ENCODE measurements at places on chromosomes 3 and 15.

DNA sequence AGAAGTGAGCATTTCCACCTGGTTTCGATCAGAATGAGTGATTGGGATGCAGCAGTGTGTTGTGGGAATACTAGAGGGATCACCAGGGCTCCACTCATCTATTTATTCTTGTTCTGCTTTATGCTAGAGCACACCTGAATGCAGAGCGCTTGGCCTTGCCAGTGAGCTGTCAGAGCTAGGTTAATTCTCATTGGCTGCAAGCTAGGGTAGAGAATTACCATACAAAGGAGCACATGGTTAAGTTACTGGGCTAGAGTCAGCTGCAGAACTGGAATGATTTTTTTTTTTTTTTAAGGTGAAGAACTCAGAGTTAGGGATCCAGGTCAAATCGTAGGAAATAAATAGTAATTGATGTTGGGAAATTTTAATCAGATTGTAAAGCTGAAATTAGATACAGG lies 8.8 kb downstream of the EIF2AK4 start:
- DNase-seq: peak; percentile 54

GRCh38 chr3:4615750-4616149 lies 122.6 kb downstream of the ITPR1 start:
- no peak for DNase-seq

DNA sequence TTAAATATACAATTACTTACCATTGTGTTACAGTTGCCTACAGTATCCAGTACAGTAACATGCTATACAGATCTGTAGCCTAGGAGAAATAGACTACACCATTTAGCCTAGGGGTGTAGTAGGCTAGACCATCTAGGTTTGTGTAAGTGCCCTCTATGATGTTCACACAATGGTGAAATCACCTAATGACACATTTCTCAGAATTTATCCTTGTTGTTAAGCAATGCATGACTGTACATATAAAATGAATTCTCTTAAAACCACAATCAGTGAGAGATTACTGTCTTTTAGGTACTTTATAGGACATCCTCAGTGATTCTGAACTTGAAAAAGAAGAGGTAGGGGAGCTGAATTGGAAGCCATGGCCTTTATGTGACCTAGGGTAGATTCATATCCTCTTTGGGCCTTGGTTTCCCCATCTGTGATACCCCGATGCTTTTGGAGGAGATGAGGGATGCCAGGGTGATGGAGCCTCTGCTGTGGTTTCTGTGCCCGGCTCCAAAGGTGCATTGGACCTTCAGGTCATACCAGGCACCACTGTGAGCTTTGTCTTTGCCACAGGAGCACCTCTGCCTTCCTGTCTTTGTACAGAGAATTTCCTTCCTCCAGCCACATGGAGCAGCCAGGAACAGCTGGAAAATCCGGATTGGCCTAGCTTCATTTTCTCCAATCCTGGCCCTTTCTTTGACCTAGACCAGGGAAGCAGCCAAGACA lies 51.9 kb upstream of the FLNB start:
- no peak for DNase-seq

GRCh38 chr3:112346491-112347122 lies 13.7 kb downstream of the CD200 start:
- no peak for DNase-seq

DNA sequence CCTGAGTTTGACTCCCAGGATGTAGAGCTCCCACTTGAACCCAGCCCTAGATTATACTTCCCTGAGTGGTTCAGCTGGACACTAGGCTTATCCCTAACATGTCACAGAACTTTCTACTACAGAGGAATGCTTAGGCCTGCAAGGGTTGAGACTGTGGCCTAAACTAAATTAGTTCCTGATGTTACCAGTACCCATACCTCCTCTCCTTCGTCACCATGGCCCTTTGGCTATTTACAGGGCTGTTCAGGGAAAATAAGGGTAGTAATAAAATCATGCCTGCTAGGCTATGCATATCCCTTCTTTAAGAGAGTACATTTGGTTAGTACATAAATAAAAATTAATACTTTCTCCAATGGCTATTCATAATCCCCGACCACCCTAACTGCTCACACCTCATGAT lies 356.4 kb upstream of the RASGRP1 start:
- DNase-seq: no peak

- no peak for DNase-seq
Observed at GRCh38 chr3:23884481-23884880, 32.3 kb downstream of the NKIRAS1 start.

DNA sequence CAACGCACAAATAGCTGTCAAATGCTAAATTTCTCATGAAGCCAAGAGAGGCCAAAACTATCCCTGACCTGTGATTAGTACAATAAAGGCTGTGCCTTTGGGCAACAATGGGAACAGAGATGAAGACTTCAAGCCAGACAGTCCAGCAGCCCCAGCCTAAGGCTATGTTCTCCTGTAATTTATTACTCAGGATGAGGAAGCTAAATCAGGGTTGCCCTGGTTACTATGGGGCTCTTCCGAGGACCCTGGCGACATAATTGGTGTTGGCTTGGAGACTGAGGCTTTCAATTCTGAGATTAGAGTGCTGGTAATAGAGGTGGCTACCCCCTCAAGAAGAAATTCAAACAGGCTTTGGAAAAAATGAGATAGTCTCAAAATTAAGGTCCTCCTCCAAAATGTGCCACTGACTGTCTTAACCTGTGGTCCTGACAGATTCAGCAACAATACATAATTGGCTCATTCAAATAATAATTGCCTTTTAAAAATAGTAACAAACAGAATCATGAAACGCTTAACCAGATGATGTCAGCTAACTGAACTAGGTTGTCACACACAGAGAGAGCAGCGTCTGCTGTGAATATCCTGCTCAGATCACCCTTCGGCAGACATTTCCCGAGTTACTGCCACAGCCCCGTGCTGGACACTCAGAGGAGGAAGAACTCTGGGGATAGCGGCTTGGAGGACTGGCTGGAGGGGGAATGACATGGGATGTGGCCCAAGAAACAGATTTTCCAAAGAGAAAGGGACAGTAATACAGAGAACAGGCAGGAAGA lies 43.0 kb downstream of the NSMCE3 start:
- DNase-seq: no peak

- DNase-seq: no peak
Observed at GRCh38 chr3:64098670-64099069, 75.4 kb upstream of the PSMD6 start.

DNA sequence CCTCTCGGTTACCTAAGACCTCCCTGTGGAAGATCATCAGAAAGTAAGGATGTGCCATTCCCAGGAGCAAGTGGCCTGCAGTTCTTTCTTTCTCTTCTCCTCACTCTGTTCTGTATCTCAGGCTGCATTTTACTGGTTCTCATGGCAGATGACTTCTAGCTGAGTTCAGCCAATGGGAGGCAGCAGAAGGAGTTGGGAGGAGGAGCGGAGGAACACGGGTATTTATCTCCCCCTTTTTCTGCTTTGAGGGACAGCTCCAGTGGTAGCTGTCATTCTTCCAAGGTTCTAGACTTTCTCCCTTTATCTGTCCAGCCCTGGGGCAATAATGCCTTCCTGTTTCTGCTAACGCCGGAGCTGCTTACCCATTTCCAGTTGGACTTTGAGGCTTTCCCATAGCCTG lies 339.9 kb downstream of the NR2F2 start:
- no peak for DNase-seq

- DNase-seq: no peak
Observed at GRCh38 chr15:69697916-69698315, 245.3 kb downstream of the RPLP1 start.

DNA sequence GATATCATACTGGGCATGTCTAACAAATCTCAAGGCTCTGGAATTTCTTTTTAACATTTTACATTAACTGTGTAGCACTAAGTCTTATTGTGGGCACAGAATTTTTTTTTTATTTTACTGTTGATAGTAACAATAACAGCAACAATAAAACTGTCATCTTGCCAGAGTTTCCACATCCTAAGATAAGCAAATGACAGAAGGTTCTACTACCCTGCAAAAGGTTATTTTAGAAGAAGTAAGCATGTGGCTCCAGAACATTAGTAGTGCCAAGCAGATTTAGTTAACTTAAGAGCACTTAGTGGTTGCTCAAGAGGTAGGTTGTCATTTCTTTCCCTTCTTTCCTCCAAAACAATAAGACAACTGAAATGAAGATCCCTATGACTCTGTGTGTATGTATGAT lies 743.0 kb upstream of the CBLB start:
- DNase-seq: no peak

DNA sequence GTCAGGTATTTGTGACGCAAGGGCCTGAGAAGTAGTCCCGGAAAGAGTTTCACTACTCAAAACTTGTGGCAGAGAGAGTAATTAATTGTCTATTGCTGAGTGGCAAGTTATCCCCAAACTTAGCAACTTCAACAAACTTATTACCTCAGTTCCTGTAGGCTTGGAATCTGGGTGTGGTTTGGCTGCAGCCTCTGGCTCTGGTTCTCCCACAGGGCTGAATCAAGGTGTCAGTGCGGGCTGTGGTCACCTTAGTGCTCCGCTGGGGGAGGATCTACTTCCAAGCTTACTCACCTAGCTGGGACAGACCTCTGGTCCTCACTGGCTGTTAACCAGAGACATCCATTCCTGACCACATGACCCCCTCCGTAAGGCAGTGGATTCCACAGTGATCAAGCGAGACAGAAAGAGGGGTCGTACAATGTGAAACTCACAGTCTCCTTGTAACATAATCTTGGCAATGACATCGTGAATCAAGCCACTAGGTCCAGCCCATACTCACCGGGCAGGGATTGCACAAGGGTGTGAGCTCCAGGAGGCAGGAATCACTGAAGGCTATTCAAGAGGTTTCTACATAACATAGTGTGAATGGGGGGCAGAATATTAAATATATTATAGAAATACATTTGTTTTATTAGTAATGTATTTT lies 138.3 kb downstream of the RYR3 start:
- DNase-seq: no peak

- no peak for DNase-seq
Observed at GRCh38 chr3:12192173-12192572, 33.5 kb upstream of the TIMP4 start.
